Stimulated activated CD4-positive, alpha-beta T cell treated with anti-CD3 and anti-CD28 coated beads, Interleukin-4, amount 100 ng/mL, for 48 hours (primary cell): ENCODE measurements at places on chromosomes 2 and 18.

GRCh38 chr2:30177956-30178355, 31.1 kb downstream of the YPEL5 start:
- DNase-seq: no peak

DNA sequence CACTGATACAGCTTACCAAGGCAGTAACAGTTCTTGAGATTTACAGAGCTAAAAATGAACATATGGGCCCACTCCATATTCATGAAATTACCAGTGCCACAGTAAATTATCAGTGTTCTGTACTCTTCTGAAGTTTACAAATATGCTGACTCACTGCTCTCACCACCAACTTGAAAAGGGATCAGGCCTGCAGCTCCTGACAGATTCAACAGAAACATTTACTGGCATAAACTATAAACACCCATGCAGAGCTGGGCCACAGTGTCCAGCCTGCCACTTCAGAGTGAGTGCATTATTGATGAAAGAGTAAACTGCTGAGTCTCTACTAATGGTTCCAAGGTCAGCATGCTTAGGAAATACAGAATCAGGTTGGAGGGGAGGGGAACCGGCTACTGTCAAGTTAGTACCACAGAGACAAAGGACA, 83.1 kb downstream of the FARSB start:
- DNase-seq: no peak

GRCh38 chr2:75035444-75036353, 77.3 kb downstream of the POLE4 start:
- no peak for DNase-seq

DNA sequence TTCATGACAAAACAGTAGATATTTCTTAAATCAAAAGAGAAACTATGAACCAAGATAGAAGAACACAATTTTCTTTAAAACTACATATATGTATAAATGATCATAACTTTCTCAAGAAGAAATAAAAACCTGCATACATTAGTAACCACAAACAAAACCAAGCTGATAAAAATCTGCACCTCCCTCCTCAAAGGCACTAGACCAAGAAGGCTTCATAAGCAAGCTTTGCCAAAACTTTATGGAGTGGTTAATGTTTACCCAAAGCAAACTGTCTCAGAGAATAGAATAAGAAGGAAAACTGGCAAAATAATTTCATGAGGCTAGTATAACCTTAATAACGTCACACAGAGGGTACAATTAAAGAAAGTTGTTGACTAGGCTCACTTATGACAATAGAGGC, 138.3 kb downstream of the ZBTB7C start:
- no peak for DNase-seq

DNA sequence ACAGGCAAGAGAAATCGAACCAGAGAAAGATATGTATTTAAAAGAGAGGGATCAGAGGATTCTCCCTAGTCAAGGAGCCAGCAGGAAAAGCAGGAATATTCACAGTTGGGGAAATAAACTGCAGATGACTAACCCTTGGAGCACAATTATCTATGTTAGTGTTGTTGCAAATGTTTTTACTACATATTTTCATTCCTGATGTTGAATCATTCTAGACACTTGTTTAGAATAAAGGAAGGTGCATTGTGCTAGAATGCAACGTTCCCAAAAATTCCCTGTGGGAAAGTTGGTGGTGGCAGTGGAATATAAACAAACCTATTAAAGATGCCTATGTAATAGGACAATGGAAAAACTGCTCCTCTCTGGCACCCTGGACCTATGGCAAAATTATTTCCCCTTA, 63.3 kb downstream of the DTNA start:
- DNase-seq: no peak

DNA sequence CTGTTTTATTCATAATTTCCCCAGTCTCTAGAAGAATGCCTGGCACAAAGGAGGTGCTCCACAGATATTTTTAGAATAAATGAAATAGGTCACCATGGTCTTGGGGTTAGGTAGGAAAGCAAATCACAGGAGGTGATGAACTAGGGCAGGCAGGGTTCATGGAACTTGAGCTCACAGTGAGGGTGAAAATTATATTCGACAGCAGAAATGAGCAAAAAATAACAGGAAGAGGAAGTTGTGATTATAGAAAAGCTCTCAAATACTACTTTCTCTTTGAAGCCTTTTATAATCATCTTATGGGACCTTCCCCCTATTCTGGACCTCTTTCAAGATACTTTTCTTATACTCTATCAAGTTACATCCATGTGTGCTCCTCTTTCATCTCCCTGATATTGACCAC, 4.5 kb upstream of the CREB1 start:
- DNase-seq: no peak

- peak; percentile 12 for DNase-seq
These were observed 50.6 kb downstream of the UNC50 start for GRCh38 chr2:98658816-98659490.

DNA sequence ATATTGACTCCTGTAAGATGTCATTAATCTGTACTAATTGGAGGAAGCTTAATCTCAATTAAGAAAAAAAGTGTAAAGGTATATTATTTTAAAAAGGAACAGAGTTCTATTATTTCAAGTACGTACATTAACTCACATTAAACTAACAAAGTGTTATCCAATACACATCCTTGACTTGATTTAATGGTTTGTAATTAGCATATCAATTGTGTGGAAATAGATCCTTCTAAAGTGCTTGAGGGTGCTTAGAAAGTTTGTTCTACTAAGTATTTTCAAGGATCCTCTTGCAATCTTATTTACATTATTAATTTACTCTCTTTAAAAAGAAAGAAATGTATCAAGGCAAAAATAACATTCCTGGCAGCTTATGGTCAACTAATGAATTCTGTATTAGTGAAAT, 720.3 kb downstream of the KCNJ3 start:
- no peak for DNase-seq

DNA sequence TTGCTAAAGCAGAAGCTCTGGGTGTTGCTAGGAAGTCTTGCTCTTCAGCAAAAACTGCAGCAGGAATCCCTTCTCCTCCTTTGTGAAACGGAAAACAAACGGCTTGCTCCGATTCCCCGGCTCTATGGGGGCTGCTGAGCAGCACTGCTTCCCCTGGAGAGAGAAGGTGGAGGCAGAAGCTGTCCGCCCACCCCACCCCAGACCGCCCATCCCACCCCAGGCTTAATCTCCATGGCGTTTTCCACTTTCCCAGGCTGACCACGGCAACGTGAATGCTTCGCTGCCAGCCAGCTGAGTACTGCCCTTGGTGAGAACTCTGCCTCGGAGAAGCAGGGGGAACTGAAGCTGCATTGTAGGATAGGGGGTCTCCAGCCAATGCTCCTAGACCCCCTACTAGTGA, 139.2 kb downstream of the BCL2 start:
- no peak for DNase-seq

- no peak for DNase-seq
These were observed 126.7 kb downstream of the GALNT14 start for GRCh38 chr2:31011587-31011986.

DNA sequence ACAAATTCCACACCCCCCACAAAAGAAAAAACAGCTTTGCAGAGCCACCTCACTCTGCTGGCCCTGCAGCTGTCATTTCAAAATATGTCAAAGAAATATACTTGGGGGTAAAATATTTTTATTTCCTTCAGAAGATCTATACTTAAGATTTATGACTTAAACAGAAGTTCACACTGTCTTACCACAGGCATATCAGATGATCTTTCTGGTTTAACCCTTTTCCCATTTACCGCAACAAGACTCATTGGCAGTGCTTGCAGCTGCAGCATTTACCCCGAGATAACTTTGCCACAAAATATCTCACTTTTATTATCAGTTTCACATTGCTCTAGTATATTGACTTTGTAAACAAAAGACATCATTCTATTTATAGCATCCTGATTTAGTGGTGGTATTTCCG, 21.6 kb upstream of the SLC35G4 start:
- no peak for DNase-seq

- no peak for DNase-seq
These were observed 40.4 kb upstream of the IMP4 start for GRCh38 chr2:130302164-130302886.

- DNase-seq: no peak
These were observed 489.5 kb downstream of the TNS1 start for GRCh38 chr2:217513258-217513657.

- no peak for DNase-seq
These were observed 260.6 kb downstream of the PAX3 start for GRCh38 chr2:222038067-222038802.

DNA sequence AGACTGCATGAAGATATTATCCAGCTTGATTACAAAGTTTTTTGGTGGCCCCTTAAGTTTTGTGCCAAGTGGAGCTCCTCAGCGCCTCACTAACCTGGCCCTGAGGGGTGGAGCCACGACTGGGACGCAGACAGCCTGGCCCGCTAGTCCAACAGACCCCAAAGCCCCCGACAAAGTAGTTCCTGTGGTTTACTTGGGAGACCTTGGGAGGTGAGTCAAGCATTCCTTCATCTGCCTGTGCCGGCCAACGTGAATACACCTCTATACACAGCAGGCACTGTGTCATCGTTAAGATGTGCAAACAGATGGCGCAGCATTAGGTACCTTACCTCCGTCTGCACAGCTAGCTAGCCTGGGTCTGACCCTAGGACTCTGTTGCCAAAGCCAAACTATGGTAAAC, 55.0 kb upstream of the LAMA1 start:
- no peak for DNase-seq

DNA sequence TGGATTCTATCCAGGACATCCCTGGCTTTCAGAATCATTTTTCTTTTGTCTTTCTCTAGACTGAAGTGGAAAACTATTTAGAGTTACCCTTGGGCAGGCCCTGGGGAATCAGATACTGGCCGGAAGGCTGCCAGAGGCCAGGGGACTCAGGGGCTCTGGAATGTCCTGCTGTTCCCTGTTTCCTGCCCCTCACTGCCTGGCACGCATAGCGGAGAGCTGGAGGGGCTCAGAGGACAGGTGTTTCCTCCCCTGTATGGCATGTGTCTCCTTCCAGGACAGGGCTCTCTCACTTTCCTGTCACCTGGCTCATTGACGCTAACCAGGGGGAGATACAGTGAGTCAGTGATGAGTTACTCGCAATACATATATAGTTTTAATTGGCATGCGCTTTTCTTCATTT, 38.8 kb downstream of the DYSF start:
- no peak for DNase-seq

DNA sequence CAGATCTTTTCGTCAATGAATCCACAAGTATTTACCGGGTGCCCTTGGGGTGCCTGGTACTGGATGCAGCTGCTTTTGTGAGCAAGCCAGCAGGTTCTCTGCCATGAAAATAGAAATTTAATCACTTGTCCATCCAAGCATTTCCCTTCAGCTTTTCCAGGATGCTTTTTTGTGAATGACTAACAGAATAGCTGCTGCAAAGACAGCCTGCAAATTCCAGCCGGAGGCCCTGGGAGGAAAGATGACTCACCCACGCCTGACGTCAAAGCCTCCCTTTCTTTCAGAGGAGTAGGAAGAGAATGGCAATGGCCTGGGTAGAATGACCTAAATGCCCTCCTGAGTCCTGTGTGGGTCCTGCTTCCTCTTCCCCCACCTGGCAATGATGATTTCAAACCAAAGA, 111.9 kb downstream of the AP1S3 start:
- no peak for DNase-seq

DNA sequence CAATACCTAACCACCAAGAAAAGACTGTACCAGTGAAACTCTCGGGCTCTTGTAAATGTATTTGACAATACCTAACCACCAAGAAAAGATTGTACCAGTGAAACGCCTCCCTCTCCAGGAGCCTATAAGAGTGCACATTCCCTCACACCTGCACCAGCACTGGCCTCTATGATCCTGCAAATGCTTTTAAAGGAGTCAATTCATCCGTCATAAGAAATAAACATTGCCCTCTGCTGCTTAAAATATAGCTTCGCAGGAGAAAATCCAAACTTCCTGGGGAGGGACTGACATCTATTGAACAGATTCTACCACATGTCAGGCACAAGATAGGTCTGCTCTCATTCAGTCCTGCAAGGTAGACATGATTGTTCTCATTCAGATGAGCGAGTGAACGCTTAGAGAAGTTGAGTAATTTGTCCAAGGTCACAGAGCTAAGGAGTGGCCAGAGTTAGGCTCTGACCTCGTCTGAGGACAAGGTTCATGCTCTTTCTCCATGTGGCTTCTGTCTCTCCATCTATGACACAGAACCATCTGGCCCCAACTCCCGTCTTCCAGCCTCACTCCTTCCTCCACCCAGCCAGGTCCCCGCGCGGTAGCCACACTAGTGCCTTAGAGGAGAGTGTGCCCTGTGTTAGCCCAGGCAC, 38.7 kb downstream of the MCFD2 start:
- DNase-seq: no peak

GRCh38 chr2:95053543-95053942, 28.0 kb downstream of the MAL start:
- no peak for DNase-seq

- no peak for DNase-seq
These were observed 10.0 kb downstream of the ADNP2 start for GRCh38 chr18:80119111-80119510.
